ENCODE measurements at places on chromosomes 2 and 18.
A peak's percentile ranks its signal among the peaks of the same experiment; 100 is the strongest.

- no peak for DNase-seq
Measured at GRCh38 chr2:98937906-98938305, 1.9 kb upstream of the CRACDL start.

- no peak for DNase-seq
Measured at GRCh38 chr2:98559581-98559980, 48.7 kb downstream of the COA5 start.

DNA sequence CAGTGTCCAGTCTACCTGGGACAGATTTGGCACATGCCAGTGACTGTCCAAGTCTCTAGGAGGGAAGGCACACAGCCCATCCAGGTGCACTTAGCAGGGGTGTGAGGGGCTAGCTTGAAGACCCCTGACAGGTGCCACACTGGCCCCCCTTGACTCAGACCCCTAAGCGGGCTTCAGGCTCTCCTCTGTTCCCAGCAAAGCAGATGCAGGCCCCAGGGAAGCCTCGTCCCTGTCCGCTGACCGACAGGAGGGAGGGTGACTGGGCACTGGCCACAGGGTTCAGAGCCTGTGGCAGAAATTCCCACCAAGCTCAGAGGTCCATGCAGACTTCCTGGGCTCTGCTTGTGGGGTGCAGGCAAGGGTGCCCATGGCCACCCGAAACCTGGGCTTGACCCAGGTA, 239.8 kb upstream of the MYT1L start:
- DNase-seq, result no peak

- no peak for DNase-seq
Measured at GRCh38 chr2:143157418-143157817, 28.2 kb downstream of the ARHGAP15 start.

GRCh38 chr2:239001794-239002193, 153.9 kb downstream of the TWIST2 start:
- no peak for DNase-seq

DNA sequence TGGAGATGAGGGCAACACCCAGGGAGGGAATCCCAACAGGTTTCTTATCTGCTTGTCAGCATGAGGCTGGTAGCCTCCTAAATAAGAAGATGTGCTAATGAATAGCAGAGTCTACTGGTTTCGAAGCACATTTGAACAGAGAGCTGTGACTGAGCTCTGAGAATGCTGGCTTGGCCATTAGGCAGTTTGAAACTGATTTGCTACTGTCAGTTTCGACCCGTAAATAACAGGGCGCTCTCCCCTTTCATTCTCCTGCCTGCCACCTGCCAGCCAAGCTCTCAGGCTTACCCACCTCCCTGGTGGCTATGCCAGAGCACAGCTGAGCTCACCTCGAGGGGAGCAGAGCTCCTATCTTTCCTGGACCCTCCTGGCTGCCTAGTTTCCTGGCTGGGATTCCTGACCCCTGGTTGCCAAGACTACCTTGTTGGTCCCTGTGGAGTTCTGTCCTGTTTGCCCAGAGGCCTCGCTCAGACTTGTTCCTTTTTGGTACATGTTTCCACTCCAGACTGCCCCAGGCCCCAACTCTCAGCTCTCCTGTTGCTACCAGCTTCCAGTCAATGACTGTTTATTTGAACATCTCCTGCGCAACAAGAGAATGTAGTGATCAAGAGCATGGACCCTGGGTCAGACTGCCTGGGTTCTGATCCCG, 102.3 kb upstream of the ALPP start:
- DNase-seq, result no peak

DNA sequence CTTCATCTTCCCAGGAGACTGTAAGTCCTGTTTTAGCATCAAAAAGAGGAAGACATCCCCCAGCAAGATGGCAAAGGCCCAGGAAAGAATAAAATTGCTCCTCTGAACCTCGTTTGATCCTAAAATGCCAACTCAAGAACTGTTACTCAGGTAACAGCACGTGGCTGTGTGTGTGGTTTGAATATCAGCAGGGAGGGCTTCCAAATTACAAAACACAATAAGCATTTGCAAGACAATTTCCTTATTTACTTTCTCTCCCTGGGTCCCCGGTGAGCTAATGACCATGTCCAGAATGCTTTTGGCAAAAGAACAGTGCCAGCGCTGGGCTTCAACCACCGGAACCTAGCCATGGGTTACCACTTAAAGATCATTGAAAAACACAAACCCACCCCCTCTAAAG, 163.6 kb downstream of the C1D start:
- DNase-seq, result no peak

DNA sequence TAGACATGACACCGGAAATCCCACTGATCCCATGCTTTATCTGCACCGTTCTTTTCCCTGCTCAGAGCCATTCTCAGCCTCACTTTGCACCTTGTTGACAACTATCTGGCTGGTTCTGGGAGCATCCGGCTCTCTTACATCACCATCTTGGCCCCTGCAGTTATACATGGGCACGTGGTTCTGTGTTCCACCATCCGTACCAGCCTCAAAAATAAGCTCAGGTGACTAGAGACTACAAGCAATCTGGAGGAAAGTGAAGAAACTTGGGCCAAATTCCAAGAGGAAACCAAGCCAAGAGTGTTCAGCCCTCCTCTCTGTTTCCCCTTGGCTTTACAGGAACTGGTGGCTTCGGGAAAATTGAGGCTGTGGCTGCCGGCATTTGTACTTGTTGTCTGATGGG, 244.6 kb upstream of the ACVR2A start:
- DNase-seq, result no peak

DNA sequence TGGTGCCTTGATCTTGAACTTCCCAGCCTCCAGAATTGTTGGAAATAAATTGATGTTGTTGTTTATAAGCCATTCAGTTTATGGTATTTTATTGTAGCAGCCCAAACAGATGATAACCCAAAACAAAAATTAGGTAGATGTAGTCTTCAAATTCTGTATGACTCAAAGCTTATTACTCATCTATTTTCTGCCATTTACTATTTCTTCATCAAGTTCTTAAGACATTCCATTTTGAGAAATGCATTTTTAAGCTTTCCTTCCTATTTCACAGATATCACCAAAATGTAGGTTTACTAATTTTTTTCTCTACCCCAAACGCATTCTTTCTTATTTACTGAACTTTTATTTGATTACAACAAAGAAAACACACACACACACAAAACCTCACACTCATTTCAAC, 148.2 kb downstream of the RND3 start:
- DNase-seq, result no peak

GRCh38 chr2:147569426-147569825, 275.4 kb upstream of the ACVR2A start:
- no peak for DNase-seq

- peak; percentile 98 for DNase-seq
Measured at GRCh38 chr2:15577071-15577735, 14.5 kb upstream of the DDX1 start.

DNA sequence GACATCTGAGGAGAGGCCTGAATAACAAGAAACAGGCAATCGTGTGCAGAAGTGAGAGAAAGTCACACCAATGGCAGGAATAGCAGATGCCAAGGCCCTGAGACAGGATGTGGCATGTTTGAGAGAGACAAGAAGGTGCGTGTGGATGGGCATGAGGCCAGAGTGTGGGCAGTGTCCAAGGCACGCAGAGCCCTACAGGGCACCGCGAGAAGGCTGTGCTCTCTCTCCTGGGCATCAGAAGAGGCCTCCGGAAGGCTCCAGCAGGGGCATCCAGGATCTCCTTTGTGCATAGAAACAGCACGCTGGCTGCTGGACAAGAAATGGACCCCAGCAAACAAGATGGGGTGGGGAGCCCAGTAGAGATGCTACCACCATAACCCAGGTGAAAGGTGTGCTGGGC, 239.0 kb upstream of the RAB6C start:
- no peak for DNase-seq

DNA sequence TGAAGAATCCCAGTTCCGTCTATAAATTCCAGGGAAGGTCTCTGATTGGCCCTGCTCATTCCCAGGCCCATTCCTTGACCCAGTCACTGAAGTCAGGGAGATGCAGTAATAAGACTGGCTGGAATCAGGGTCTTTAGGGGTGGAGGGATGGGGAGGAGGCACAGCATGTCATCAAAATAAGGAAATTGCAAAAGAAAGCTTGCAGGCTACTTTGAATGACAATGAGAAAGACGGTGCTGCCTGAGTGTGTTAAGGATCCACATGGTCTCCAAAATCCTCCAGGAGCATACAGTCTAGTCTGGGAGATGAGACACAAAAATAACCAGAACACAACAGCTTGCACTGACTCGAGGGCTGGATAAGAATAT, 2.0 kb upstream of the DES start:
- DNase-seq, result no peak

Data from stimulated activated CD8-positive, alpha-beta memory T cell treated with anti-CD3 and anti-CD28 coated beads, Interleukin-4, amount 100 ng/mL, for 48 hours (primary cell).